ENCODE measurements at places on chromosomes 5 and 9.

GRCh38 chr5:169367861-169368260, 66.9 kb upstream of the SLIT3 start:
- DNase-seq = no peak

- DNase-seq = no peak
These were observed 67.4 kb downstream of the CTSL start for GRCh38 chr9:87793292-87793691.

GRCh38 chr5:84494453-84494852, 109.8 kb upstream of the EDIL3 start:
- DNase-seq = no peak

DNA sequence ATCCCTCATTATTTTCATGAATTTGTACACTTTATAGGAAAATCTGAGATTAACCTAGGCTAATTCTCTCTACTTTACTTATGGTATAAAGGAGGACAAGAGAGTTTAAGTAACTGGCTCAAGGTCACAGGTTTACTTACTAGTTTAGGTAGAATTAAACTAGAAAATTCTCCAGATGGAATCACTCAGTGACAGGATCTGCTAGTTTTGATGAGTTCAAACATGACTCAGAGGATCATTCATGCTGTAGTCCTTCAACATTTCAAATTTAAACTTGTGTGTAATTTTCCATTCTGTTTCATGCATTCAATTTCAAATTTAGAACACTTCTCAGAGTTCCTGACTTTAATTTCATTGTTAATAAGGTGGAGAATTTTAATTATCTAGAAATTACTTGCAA, 485.7 kb upstream of the TUSC1 start:
- no peak for DNase-seq

GRCh38 chr9:85258823-85259370, 482.9 kb downstream of the AGTPBP1 start:
- DNase-seq = peak; percentile 82

GRCh38 chr9:751137-752051, 90.1 kb upstream of the DMRT1 start:
- no peak for DNase-seq

DNA sequence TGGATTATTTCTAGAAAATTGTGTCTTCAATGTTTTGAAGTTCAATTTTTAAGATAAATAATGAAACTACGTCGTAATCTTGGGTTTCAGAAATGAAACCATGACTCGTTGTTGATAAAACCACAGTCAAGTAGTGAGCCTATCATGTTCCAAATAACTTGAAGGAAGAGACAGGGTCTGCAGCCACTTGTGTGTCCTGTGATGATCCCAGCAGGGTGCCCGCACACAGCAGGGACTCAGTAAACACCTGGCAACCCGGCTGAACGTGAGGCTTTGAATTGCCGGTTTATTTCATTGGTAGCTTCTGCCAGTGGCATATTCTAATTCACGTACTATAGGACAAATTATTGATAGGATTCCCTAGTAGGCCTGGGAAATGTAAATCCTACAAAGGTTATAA, 679.6 kb downstream of the IRX1 start:
- no peak for DNase-seq

- DNase-seq = no peak
These were observed 24.1 kb upstream of the PTGS1 start for GRCh38 chr9:122346478-122347347.

GRCh38 chr5:34686762-34687268, 30.7 kb downstream of the RAI14 start:
- DNase-seq = no peak

GRCh38 chr5:32190095-32190494, 16.0 kb upstream of the GOLPH3 start:
- no peak for DNase-seq

DNA sequence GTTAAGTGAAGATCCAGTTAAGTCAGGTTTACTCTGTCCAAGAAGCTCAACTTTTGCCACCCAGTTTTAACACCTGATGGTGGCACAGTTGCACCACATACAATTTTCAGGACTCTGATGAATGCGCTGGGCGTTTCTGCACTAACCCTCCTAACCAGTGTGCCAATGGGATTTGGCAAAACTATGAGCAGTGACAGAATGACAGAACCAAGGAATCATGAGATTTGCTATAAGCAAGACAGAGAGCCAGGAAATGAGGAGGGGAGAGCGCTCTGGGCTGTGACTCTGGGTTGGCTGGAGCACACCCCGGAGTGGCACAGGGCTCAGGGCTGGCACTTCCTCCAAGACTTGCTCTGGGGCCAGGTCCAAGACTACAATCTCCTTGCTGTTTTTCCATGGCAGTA, 84.1 kb downstream of the SH3PXD2B start:
- no peak for DNase-seq

DNA sequence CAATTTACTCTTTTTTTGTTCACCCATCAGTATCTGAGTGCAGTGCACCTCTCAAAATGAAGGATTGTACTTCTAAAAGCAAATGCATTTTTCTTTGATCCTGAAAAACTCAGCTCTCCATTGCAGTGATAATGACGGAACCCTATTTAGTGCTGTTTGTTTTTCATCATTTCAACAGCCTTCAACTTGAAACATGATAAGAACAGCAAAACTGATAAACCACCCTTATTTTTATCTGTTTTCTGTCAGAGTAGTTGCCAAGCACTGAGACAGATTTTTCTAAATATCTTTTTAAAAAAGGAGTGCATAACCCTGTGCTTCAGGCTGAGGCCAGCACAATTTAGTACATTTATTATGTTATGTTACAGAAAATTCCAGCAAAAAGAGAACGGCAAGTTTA, 549.8 kb upstream of the DMAC1 start:
- no peak for DNase-seq

GRCh38 chr9:83906144-83906543, 15.1 kb downstream of the KIF27 start:
- DNase-seq = no peak

GRCh38 chr9:125239631-125240597, 1.2 kb downstream of the HSPA5 start:
- DNase-seq = no peak

DNA sequence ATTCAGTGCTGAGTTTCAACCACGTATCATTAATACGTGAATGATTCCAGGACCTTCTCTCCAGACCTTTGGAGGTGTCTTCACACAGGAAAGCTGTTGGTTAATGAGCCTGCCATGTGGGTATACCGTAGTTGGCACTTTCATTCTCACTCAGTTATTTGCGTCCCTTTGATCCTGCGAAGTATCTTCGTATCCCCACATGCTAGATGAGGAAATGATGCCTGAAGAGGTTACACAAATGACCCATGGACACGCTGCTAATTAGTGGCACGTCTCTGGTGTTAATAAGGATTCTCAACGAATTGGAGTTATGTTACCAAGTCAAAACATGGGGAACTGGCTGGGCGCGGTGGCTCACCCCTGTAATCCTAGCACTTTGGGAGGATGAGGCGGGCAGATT, 65.7 kb upstream of the GNE start:
- DNase-seq = no peak

DNA sequence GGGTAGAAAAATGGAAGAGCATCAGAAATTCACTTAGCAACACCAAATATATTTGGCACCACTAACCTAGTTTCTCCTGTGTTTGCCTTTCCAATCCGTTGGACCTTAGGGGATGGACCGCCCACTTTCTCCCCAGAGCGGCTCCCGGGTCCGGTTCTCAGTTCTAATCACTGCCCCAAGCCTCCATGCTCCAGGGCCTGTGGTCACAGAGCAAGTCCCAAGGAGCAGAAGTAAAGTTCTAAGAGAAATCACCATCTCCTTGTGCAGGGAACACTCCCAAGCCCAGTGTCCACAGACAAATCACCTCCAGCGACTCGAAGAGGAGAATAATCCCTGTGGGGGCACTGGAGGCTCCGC, 728 bp upstream of the SLC1A1 start:
- DNase-seq = no peak

- no peak for DNase-seq
These were observed 278.0 kb downstream of the ADAMTS6 start for GRCh38 chr5:65203746-65204145.

DNA sequence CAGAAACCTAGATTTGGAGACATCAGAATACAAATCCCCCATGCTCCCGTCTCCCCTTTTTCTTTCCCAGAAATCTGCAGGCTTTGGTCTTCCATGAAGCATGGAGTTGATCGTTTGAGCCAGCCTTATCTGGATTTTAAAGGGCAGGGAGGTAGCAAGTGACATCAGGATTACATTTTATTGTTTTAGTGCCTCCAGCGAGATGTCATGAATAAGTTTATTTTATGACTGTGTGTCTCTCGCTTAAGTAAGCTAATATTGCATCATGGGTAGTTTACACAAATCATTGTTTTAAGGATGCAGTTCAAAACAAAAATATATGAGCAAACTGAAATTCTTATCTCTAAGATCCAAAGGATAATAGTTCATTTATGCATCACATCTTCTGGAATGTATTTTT, 50.7 kb upstream of the TNFSF8 start:
- no peak for DNase-seq

DNA sequence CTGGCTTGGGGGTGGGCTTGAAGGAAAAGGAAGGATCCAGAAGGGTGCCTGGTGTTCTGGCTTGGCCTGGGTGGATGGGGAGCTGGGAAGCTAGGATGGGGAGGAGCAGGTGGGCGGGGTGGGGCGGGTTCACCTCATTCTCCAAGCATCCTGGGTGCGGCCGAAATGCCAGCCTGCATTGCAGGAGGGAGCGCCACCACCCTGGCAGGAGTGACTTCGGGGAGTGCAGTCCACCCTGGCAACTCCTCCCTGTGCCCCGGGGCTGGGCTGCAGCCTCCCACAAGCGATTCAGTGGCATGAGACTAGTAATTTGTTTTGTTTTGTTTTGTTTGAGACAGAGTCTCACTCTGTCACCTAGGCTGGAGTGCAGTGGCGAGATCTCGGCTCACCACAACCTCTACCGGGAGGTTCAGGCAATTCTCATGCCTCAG, 5.5 kb downstream of the TTC16 start:
- no peak for DNase-seq

DNA sequence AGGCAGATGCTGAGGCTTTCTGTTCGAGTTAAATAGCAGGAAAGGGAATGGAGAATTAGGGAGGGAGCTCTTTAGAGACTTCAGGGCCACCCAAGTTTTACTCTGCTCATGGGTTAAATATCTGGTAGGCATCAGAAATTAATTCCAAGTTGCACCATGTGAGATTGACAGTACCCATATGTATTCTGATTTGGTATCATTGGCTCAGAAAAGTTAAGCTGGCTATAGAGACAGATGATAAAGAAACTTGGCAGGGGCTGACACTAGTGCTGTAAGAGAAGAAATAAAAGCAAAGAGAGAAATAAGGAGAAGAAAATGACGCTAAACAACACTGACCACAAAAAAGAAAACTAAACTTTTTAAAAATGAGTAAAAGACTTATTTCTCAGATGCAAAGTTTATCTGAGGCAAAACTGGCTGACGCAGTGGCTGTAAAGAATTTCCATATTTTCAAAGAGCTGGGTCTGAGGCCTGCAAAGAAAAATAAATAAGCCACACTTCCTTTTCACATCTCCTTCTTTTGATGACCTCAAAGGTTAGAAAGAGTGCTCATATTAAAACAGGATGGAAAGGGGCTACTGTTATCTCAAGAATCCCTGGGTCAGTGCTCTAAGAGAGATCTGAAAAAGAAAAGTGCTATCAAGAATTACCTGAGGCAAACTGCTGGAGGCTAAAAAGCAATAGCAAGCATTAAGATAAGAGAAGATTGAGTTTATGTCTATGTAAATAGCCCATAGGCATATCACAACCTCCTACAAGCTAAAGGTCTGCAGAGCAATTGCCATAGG, 399.0 kb upstream of the MEF2C start:
- DNase-seq = no peak

- DNase-seq = no peak
These were observed 30.2 kb upstream of the HSPA9 start for GRCh38 chr5:138605254-138605972.

GRCh38 chr9:20472342-20473045, 149.8 kb downstream of the MLLT3 start:
- DNase-seq = no peak

DNA sequence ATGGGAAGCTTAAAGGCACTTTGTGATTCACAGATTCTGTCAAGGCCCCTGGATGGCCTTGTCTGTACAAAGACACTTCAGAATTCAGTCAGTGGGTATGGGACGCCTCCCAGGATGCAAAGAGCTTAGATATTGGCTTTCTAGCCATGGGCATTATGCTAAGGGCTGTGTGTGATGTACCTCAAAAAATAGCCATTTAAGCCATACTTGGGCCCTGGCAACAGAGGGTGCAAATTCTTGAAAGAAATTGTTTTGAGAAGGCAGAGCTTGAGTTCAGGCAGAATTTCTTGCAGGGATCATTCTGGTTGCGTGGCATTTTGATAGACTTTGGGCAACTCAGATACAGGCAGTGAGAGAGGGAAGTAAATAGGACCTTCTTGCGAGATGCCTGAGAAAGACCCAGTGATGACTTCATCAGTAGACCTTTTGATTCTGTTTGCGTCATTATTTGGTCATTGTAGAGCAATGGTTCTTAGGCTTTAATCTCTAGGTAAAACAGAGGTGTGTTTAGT, 3.9 kb downstream of the CYFIP2 start:
- DNase-seq = no peak

DNA sequence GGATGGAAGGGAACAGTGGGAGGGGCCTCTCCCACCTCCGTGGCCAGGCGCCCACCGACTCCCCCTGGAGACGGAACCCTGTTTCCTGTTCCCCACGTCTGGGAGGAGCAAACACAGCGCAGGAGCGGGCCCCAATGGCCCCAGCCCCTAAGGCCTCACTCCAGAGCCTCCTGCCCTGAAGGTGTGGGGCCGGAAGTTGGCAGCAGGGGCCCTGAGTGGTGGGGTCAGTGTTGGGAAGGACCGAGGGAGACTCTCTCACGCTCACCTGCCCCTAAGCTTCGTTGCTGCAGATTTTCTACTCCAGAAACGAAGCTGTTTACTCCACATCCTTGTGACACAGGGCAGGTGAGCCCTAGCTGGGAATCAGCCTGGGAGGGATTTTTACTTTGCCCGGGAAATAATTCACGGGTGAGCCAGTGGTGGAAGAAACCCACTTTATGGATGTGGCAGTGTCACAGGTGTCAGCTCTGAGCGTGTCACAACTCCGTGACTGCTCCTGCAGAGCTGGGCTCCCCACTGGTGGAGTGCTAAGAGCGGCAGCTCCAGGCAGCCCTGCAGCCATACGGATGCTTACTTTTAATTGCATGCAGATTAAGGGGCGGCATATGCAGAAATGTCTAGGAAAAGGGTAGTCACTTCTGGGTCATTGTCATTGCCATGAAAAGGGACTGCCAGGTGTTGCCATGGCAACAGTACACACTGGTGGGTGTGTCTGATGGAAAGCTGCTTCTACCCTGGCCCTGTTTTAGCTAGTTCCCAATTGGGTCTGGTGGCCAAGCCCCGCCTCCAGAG, 77.5 kb upstream of the OLFM1 start:
- DNase-seq = no peak

Measured in NCI-H1092 (cell line).